NCI-H510A treated with DMSO at 0.1 percent for 48 hours (cell line): ENCODE measurements at places on chromosomes 3 and 15.

GRCh38 chr3:31402117-31402516, 130.6 kb upstream of the STT3B start:
- DNase-seq: no peak

DNA sequence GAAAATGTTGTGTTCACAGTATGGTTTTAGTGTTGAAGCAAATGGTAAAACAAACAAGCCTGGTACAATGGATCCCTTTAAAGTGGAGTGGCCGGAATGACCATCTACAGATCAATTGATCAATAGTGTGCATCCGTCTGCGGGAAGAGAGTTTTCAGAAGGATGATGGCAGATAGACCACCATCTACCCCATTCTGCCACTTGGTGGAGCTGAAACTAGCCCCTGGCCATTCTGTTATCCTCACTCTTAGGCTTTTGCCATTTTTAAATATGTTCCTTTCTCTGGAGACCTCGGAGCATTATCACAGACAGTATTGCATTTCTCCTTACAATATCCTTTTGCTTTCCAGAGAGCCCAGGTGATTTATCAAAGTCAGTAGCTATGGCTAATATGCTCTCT, 258.9 kb upstream of the CFAP20DC start:
- no peak for DNase-seq

GRCh38 chr3:45381168-45381852, 7.1 kb upstream of the LARS2 start:
- peak; percentile 7 for DNase-seq

GRCh38 chr15:94305133-94305532, 73.8 kb downstream of the MCTP2 start:
- DNase-seq: no peak

DNA sequence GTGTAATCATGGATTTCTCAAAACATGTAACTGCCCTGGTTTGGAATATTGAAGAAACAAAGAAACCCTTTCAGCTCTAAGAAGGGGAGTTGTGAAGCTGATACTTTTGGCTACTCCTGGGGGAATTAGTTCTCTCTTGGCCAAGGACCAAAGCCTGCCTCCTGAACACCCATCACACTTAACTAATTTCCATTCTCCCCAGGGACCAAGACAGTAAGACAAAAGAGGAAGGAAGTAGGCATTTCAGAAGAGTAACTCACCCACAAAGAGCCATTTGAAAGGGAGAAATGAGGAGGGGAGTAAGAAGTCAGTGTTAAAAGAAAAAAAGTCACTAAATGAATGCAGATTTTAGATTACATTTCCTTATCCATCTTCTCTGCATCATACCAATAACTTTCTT, 328.0 kb upstream of the SOX2 start:
- DNase-seq: no peak

DNA sequence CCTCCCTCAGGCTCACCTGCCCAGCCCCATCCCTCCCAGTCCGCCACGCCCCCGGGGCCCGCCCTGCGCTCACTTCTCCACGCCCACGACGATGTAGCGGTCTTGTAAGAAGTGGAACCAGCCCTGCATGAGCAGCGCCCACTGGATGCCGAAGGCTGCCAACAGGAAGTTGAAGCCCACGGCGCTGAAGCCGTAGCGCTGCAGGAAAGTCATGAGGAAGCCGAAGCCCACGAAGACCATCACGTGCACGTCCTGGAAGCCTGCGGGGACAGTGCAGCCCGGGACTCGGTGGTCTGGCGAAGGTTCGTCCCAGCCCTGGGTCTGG, 9.7 kb downstream of the RHCG start:
- no peak for DNase-seq

DNA sequence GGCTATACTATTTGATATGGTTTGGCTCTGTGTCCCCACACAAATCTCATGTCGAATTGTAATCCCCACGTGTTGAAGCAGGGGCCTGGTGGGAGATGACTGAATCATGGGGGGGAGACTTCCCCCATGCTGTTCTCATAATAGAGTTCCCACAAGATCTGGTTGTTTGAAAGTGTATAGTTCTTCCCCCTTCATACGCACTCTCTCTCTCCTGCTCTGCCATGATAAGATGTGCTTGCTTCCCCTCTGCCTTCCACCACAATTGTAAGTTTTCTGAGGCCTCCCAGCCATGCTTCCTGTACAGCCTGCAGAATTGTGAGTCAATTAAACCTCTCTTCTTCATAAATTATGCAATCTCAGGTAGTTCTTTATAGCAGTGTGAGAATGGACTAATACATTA, 290.1 kb upstream of the CHRM5 start:
- no peak for DNase-seq

DNA sequence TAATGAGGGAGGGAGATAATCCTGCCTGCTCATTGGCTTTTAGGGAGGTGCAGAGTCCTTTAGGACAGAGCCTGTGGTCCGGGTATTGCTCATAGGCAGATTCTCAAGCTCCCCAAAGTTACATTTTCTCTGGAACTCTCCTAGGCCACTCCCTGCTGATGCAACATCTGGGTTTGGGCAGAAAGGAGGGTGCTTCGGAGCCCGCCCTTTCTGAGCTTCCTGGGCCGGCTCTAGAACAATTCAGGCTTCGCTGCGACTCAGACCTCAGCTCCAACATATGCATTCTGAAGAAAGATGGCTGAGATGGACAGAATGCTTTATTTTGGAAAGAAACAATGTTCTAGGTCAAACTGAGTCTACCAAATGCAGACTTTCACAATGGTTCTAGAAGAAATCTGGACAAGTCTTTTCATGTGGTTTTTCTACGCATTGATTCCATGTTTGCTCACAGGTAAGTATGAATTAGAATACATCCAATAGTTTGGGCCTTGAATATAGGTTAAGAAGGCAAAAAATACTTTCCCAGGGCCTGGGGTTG, at the start of gene IL20RB:
Gene IL20RB, plus strand, starts transcription at position 233 of the 538 bp plus-strand sequence. Its CDS starts 131 bp downstream, at position 364.
- DNase-seq: no peak

DNA sequence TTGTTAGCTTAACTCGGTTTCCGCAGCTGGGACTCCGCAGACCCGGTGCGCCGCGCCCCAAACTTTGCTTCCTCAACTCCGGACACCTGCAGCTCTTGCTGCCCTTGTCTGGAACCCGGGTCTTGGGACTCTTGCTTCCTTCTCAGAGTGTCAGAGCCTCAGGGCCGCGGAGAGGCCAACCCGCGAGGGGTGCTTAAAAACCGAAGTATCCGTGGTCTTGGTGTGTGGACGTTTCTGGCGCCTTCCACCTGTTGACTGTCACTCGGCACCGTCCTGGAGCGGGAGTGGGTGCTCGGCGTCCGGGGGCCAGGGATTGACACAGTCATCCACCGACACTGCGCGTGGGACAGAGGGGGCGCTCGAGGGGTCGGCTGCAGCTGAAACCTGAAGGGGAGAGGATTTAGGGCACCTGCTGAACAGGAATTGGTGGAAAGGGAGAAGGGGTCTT, 386 bp downstream of the SQOR start:
- no peak for DNase-seq

GRCh38 chr3:177295116-177295515, 97.8 kb upstream of the TBL1XR1 start:
- no peak for DNase-seq

DNA sequence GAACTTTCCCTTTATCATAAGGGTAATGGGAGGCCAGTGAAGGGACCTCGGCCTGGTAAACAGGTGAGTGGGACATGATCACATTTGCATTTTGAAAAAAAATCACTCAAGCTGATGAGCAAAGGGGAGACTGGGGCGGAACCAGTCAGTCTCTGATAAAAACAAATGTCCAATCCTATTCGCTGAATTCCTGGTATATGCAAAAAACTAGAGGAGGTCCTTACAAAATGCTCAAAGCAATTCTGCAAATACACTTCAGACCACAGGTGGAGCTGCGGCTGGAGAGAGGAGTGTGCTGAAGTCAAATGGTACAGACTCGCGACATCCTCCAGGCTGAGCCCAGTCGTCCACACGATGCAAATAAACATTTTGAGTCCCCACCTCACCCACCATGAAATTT, 166.7 kb downstream of the FOXP1 start:
- peak; percentile 51 for DNase-seq

GRCh38 chr3:17535274-17535673, 207.2 kb downstream of the TBC1D5 start:
- no peak for DNase-seq

GRCh38 chr3:49519916-49520385, 34.3 kb upstream of the BSN start:
- no peak for DNase-seq

DNA sequence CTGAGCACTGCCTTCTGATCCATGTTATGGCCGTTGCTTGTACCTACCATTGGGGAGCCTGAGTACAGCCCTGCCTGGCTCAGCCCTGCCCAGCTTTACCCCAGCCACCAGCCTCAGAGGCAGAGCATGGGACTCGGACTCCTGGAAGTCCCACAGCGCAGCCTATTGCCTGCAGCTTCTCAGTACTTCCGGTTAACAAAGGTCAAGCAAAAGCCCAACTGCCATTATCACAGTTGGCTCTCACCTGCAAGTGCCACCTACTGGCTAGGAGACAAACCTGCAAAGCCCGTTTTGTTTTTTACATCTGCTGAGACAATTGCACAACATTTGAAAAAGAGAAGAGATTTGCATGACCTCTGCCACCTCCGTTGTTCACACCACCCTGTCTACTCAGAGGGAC, 1081.7 kb downstream of the NAALADL2 start:
- DNase-seq: no peak

- peak; percentile 28 for DNase-seq
These were observed 109.3 kb downstream of the SHQ1 start for GRCh38 chr3:72738752-72739530.

- DNase-seq: no peak
These were observed 15.3 kb upstream of the BHLHE40 start for GRCh38 chr3:4963669-4964570.

DNA sequence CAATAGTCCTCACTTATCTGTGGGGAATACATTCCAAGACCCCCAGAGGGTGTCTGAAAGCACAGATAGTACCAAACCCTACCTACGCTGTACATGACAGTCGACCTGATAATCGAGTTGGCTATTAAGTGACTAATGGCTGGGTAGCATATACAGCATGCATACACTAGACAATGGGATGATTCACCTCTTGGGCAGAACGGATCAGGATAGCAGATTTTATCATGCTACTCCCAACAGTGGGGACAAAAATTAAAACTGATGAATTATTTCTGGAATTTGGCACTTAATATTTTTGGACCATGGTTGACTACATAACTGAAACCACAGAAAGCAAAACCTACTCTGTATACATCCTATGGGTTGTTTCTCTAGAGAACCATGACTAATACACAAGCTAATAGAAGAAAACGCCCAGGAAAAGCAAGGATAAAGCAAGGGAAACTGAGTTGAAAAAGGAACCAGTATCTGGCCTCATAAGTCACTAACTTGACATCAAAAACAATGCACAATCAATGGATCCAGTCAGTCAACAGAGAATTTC, 15.5 kb downstream of the ATG3 start:
- no peak for DNase-seq

DNA sequence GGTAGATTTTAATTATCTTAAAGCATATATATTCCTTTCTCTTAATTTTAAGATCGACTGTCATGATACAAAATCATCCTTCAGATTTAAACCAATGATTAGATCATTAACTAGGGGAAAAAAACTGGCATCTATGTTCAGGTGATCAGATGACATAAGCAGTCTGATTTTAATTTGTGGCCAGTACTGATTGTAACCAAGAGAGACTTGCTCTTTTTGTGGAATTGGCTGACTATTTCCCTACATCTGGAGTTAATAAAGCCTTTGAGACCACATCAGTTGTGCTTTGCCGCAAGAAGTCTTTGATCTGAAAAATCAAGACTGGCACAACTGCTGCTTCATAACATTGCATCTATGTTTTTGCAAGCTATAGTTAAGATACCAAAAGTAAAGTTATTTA, 148.4 kb upstream of the CGNL1 start:
- DNase-seq: no peak

GRCh38 chr3:122392868-122393844, 9.2 kb downstream of the FAM162A start:
- DNase-seq: peak; percentile 23

DNA sequence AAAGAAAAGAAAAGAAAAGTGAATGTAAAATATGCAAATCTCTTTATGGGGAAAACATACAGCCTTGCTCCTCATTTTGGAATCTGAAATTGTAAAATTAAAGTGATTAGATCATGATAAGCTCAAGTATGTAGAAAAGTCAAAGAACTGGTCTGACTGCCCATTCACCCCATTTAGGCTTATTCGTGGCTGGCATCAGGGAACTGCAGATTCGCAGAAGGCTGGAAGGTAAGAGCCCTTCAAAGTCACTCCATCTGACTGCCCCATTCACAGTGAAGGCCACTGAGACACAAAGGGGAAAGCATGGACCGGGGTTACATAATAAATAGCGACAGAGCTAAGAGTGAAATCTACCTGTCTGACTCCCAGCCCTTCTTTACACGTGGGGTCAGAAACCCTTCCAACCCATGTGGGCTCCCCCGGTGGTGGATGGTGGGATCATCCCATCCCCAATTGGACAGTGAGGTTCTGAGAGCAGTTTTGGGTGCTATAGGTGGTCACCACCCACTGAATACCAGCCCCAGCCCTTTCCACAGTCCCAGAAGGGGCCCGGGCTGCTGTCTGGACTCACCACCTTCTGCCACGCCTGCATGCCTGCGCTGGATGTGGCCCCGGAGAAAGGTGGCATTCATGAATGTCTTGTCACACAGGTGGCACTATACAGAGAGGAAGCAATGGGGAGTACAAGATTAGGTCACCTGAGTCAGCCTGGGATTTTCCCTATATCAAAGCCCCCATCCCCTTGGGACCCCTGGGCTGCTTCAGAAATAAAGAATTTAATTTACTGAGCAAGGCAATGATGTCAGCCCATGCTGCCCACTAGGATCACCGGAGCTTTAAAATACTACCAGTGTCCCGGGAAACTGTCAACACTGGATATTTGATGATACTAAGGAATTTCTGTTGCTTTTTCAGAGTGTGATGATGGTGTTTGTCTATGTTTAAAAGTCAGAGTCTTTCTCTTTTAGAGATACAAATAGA, 17.9 kb downstream of the DZIP1L start:
- DNase-seq: no peak

DNA sequence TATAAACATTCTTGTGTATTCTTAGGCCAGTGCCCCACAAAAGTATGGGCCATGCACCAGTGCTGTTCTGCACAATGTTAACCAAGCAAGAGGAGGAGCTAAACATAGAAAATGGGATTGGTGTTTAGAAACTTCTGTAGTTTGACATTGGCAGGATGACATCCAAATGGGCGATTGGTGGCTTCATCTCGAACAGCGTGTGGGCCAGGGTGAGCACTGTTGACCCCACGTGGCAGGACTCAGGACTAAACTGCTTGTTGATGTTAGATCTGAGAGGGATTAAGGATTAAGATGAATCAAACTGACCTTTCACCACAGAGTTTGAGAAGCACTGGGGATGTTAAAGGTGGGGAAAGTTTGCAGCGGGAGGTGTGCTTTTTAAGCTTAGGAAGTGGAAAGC, 31.9 kb downstream of the ZNF710 start:
- DNase-seq: no peak

- DNase-seq: no peak
These were observed 834.6 kb upstream of the CFAP20DC start for GRCh38 chr3:59884409-59884808.
